Activated CD8-positive, alpha-beta memory T cell treated with anti-CD3 and anti-CD28 coated beads for 36 hours (primary cell): ENCODE measurements at places on chromosomes 7 and 10. TPM values are rescaled to one million over a fixed set of nuclear protein-coding genes. Genes with fewer than 3 reads are reported as not detected.

The SUPV3L1 gene
- 53.6 TPM for total RNA-seq

The INSYN2A gene
- total RNA-seq: not detected

The HOXA3 gene
- not detected for total RNA-seq

The INMT gene
- total RNA-seq: not detected

The GPR15LG gene
- total RNA-seq: not detected

The LIPA gene
- total RNA-seq: 17.5 TPM

The ACTL6B gene
- not detected for total RNA-seq

The SLC18A3 gene
- total RNA-seq: not detected

The GNAT3 gene
- not detected for total RNA-seq

The MSS51 gene
- 1.5 TPM for total RNA-seq

The H2BK1 gene
- not detected for total RNA-seq

The DGKI gene
- total RNA-seq: 1.3 TPM

The TLL2 gene
- not detected for total RNA-seq

The CPVL gene
- total RNA-seq: 0.25 TPM

The JCAD gene
- 0.02 TPM for total RNA-seq

The TAS2R3 gene
- 0.89 TPM for total RNA-seq

The OR6V1 gene
- total RNA-seq: not detected

The ZNF365 gene
- total RNA-seq: 0.25 TPM

The TRIM24 gene
- 16.0 TPM for total RNA-seq

The PHKG1 gene
- total RNA-seq: 1.6 TPM

The RBM20 gene
- total RNA-seq: 0.15 TPM

The CTAGE8 gene
- 0.78 TPM for total RNA-seq

The PBLD gene
- 0.78 TPM for total RNA-seq

The SPDYE2 gene
- total RNA-seq: not detected

The CYP3A7 gene
- total RNA-seq: not detected

The TFEC gene
- total RNA-seq: not detected

The ASB15 gene
- total RNA-seq: not detected

The OGDHL gene
- total RNA-seq: 0.89 TPM

The SPDYE6 gene
- not detected for total RNA-seq

The FAM131B gene
- total RNA-seq: 2.3 TPM

The MINDY3 gene
- 20.7 TPM for total RNA-seq

The FOXI2 gene
- total RNA-seq: not detected

The TMEM184A gene
- not detected for total RNA-seq

The CDC14C gene
- not detected for total RNA-seq

The TBXAS1 gene
- 1.5 TPM for total RNA-seq

The SLC18A2 gene
- not detected for total RNA-seq

The NOLC1 gene
- 355 TPM for total RNA-seq
